ENCODE measurements at places on chromosomes 6 and 20.

DNA sequence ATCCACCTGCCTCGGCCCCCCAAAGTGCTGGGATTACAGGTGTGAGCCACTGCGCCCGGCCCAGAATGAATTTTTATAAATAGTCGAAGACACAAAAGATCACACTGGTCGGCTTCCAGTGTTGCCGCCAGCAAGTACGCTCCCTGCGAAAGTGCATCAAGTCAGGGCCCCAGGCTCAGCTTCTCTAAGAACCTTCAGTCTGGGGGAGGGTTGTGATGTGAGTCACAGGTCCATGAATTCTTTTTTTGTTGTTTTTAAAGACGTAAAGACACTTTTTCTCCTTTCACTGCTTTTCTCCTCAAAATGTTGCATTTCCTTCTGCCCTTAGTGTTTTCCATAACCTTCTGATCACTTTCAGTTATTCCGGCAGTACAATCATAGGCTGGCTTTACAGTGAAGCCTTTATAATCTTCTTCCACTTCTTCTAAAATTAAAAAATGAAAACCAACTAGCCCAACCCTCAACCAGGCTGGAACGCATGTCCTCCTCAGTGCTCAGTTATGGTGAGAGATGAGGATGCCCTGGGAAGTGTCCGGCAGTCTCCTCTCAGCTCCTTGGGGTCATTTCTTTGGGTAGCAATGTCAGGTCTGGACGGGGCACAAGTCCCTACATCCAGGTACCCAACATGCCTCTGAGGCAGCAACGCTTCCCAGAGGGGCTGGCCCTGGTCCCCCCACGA is 66.6 kb downstream of the CSE1L start:
- DNase-seq: no peak

GRCh38 chr6:147752689-147753403 is 244.4 kb downstream of the SAMD5 start:
- no peak for DNase-seq

GRCh38 chr6:111159633-111160032 is 72.3 kb downstream of the SLC16A10 start:
- no peak for DNase-seq

DNA sequence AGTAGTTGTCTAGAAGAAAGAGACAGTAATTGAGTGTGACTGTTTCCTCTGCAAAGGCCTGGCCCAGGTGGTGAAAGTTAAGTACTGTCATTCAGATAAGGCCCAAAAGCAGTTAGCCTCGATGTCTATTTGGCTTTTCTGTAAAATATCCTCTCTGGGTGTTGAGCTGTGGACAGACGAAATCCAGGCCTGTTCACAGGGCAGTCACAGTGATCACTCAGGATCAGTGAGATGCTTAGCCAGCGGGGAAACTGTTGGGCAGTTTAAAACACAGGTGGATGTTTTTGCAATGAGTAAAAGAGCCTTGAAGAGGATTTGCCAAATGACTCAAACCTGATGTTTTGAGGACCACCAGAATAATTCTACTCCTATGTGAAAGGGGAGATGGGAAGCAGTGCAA is 22.0 kb upstream of the PRDM1 start:
- no peak for DNase-seq

DNA sequence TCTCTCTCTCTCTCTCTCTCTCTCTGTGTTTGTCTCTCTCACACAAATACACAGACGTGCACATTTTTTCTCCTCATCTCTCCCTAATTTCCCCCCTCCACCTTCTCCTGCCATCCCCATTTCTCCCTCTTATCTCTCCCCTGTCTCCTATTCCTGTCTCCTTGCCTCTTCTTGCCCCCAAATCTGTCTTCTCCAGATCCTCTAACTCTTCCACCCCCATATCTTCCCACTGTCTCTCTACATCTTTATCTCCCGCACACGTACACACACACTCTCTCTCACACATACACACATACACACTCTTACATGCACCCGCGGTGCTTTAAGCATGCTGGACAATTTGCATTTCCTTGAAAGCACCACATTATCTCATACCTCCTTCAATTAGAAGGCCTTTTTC is 15.9 kb downstream of the KIZ start:
- DNase-seq: no peak
